Foreskin fibroblast (primary cell): ENCODE measurements at places on chromosomes 2 and 18.
A peak's percentile ranks its signal among the peaks of the same experiment; 100 is the strongest.

DNA sequence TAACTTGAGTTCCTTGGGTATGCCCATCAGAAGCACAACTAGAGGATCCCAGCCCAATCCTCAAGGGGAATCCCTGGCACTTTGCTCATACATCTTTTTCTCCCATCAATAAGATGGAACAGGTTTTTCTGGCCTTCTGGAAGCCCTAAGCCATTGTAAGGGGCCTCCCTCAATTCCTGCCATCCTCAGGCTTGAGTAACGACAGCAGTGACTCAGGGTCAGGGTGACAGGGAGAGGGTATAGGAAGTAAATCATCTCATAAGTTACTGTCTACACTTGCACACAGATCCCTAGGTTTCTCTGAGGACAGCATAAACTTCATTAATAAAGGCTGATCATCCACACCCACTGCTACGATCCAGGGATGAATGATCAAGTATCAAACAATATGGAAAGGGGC is 35.0 kb downstream of the AMER3 start:
- no peak for DNase-seq

DNA sequence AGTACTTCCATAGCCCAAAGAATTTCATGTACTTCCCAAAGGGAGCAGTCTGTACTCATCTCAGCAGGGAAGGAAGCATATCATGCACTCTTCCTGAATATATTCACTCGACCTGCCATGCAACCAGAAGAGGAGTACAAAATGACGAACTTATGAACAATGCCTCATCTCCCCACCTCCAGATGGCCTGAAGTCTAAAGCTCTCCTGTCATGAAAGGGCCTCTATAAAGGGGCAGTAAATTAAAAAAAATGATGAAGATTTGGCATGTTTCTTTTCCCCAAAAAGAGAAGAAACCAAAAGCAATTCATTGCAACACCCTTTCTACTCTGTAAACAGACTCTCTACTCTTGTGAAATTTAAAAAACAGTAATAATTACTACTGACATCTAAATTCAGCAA is 1601.1 kb downstream of the LRP1B start:
- DNase-seq = no peak

GRCh38 chr18:61991201-61991600 is 98.4 kb upstream of the RNF152 start:
- peak; percentile 70 for DNase-seq

GRCh38 chr2:232850039-232850438 is 20.0 kb upstream of the SNORC start:
- DNase-seq = no peak

DNA sequence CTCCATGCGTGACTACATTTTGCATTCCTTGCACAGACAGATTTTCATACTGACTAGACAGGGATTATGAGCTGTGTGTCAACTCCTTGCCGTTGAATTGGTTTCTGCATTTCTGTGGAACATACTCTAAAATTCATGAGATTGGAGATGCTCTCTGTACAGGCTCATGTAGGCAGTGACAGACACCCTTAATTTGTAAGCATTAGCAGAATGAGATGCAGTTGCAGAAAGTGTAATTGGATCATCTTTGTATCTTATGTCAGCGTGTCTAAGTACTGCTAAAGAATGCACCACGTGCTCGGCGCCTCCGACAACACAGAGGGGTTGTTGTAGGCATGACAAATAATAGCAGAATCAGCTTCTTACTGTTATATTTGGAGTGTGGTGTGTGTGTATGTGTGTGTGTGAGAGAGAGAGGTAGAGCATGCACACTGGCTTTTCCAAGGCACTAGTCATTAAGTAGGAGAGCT is 212.4 kb downstream of the CMPK2 start:
- no peak for DNase-seq

DNA sequence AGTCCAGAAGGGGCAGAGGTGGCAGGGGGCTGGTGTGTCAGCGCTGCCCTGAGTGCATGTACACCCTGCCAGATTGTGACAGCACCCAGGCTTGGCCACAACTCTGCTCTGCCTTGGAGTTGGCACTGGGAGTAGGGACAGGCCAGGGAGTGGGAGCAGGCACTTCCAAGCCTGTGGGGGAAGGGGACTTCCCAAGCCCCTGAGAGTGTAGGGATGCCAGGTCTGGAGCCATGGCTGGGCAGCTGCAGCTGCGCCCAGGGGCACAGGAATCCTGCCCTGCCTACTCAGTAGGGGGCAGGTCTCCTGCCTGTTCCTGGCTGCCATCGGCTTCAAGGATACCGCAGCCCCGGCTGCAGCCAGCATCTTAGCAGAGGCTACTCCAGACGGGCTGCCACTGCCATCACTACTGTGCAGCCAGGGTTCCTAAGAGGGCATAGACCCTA is 109.4 kb downstream of the CALCRL start:
- no peak for DNase-seq

GRCh38 chr2:136005462-136006196 is 20.2 kb upstream of the DARS1 start:
- no peak for DNase-seq

DNA sequence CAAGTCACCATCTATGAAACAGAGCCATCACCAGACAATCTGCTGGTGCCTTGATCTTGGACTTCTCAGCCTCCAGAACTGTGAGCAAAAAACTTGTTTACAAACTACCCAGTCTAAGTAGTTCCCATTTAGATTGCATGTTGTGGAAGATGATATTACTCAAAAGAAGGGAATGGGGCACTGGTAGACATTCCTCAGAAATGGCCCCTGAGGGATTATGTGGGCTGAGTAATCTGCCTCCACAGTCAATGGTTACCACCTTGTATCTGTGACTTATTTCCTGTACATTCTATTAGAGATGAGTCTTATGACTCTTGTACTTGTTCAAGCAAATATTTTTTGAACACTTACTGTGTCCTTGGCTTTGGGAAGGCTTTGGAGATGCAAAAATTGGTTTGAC is 160.4 kb downstream of the NUP35 start:
- peak; percentile 81 for DNase-seq

DNA sequence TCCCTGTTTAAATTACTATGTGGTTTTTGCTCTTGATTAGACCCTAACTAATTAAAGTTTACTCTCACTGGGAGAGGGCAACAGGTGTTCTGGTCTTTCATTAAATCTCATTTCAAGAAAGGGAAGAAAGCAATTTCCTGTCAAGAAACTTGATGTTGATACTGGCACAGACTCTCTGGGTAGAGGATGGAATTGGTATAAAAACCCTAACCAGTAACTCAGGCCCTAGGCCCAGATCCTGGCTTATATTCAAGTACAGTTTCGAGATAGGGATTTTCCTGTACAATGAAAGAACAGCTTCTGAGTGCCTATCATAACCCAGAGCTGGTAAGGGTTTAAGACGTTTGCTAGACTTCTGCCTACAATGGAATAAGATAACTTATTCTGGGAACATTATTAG is 61.6 kb upstream of the ACYP2 start:
- DNase-seq = no peak

GRCh38 chr2:138829326-138829919 is 49.2 kb upstream of the NXPH2 start:
- DNase-seq = no peak
